ENCODE measurements at places on chromosomes 3 and 15.

GRCh38 chr15:69402816-69403215, 11.3 kb upstream of the KIF23 start:
- no peak for DNase-seq

DNA sequence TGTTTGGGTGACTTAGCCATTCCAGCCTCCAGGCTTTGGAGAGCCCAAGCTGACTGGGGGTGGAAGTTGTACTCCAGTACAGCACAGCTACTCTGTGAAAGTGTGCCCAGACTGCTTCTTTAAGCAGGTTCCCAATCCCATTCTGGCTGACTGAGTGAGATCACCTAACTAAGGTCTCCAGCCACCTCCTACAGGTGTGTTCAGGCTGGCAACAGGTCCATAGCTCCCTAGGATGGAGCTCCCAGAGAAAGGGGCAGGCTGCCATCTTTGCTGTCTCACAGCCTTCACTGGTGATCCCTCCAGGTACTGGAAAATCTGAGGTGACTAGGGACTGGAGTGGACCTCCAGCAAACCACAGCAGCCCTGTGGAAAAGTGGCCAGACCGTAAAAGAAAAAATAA, 445.3 kb upstream of the KCNMB2 start:
- no peak for DNase-seq

GRCh38 chr15:89654847-89655805, at the start of gene KIF7:
KIF7 (minus strand) TSS chr15:89655467; CDS start chr15:89652930, 2,537 bp downstream.
- no peak for DNase-seq

DNA sequence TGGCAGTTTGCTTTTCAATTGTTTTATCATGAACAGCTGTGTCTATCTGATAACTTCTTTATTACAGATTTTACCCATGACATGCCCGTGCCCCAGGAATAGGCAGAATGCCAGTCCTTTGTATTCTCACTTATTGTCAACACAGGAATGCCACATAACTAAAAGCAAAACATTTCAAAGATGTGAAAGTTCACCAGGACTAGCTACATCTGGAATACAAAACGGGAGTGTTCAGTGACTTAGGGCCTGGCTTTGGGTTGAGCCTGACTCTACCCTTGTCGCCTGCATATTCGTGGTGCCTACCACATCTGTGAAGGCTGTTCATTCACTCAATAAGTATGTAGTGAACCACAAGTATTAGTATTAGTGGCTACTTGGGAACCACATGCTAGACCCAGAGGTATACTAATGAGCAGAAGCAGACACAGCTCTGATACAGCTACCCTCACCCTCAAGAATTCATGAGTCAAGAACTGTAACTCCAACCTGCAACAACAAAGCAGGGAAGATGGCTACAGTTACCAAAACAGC, 2.9 kb downstream of the TNFSF10 start:
- DNase-seq, result peak; percentile 39

DNA sequence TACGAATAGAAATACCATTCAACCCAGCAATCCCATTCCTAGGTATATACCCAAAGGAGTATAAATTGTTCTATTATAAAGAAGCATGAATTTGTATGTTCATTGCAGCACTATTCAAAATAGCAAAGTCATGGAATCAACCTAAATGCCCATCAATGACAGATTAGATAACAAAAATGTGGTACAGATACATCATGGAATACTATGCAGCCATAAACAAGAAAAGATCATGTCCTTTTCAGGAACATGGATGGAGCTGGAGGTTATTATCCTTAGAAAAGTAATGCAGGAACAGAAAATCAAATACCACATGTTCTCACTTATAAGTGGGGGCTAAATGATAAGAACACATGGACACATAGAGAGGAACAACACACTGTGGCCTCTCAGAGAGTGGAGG, 571.9 kb downstream of the RBMS3 start:
- no peak for DNase-seq

DNA sequence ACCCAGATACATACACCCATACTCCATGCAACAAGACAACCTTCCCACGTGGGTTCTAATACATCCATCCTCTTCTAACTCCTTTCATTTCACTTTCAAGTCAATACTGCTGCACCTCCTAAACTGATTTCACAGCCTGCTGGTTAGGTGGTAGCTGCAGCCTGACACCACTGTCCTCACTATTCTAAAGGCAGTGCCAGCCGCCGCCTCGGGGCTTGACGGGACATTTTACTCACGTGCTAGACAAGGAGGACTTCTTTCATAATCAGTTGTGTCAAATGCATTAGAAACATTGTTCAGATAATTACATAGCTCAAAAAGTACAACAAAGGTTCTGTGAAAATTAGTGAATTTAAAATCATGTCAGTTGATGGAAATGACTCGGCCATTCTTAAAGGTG, 6.3 kb downstream of the UROC1 start:
- DNase-seq, result no peak

DNA sequence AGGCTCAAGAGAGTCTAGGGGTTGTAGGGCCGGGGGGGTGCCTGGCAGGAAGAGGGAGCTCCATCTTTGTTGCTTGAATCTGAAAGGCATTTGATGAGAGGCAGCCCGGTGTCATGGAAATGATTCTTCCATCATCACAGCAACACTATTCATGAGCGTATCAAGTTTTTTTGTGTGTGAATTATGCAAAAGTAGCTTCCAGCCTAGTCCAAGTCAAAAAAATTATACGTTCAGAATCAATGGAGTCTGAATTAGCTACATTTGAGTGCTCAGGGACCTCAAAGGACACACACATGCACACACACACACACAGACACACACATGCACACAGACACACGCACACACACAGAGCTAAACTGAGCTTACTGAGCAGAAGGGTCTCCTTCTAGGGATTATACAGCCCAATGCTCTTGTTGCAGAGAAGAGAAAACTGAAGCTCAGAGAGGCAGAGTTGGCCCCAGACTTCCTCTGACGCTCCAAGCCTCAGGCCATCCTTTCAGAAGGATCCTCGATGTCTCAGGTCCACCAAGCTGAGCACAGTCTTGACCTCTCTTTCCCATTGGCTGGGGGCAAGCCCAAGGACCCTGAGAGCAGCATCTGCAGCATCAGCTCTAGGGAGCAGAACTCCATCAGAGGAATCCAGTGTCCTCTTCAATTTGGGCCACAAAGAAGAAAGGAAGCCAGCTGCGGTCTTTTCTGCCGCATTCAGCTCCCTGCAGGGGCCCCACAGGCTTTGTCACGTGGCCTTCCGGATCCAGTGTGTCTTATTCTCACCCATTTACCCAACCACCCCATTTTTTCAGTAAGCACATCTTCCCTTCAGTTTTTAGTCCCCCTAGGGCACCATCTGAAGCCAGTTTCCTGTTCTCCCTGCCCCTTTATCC, 228.0 kb downstream of the UACA start:
- DNase-seq, result no peak

- no peak for DNase-seq
Measured at GRCh38 chr15:65558336-65558735, 28.1 kb downstream of the HACD3 start.

DNA sequence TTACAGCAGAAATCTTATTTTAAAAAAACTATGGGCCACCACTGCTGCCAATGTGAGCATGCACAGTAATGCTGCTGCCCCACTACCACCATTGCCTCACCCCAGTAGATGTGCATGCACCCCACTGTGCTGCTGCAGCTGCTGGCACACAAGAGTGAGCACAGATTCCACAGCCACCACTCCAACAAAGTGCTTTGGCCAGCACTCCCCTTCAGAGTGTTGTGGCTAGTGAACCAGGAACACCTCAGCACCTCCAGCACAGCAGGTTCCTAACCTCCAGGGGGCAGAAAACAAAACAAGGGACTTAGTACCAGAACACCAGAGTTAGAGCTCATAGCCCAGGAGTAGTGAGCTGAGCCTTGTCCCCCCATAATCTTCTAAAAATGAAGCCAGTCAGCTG, 629.6 kb downstream of the PYDC2 start:
- no peak for DNase-seq

GRCh38 chr15:60994963-60995475, 234.1 kb downstream of the RORA start:
- DNase-seq, result no peak

GRCh38 chr15:98881526-98882520, 125.8 kb downstream of the PGPEP1L start:
- DNase-seq, result no peak

- DNase-seq, result peak; percentile 71
Measured at GRCh38 chr15:81160312-81161159, 26.5 kb downstream of the CFAP161 start.

DNA sequence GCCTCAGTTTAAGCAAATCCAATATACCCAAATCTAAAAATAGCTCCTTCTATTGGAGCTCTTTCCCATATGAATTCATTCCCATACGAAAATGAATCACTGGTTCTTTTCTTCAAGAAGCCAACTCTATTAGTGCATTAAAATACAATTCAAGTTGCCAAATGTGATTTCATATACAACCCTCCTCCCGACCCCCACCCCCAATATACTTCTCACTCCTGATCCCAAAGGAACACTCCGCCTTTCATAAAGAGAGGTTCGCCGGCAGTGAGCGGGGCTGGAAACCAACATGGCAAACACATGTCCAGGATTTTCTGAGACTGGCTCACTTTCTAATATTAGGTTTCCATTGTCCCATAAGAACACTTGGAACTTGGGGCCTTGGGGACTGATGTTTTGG, 48.5 kb downstream of the MAGEF1 start:
- DNase-seq, result no peak

GRCh38 chr3:76410762-76411281, 625.5 kb upstream of the ZNF717 start:
- no peak for DNase-seq

DNA sequence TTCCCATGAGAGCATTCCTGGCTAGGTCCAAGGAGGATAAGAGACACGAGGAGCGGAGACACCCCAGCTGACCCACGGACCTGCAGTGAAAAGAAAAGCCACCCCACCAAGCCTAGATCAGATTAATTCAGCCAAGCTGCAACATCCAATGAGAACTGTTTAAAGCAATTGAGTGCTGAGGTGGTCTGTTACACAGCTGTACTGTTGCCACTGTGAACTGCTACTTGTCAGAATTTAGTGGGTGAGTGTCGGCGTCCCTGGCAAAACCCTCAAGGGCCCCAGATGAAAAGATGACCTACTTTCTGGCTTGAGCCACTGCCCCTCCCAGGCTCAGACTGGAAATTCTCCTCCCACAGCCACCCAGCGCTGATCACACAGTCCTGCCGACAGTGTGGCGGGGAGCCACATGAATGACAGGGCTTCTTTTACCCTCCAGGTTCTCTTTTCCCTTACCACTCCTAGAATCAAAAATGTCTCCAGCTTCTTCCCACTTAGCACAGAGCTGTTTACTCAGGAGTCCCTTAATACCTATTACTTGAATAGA, 26.4 kb upstream of the KBTBD12 start:
- DNase-seq, result no peak

GRCh38 chr3:115208066-115208750, 61.1 kb upstream of the ZBTB20 start:
- DNase-seq, result no peak

DNA sequence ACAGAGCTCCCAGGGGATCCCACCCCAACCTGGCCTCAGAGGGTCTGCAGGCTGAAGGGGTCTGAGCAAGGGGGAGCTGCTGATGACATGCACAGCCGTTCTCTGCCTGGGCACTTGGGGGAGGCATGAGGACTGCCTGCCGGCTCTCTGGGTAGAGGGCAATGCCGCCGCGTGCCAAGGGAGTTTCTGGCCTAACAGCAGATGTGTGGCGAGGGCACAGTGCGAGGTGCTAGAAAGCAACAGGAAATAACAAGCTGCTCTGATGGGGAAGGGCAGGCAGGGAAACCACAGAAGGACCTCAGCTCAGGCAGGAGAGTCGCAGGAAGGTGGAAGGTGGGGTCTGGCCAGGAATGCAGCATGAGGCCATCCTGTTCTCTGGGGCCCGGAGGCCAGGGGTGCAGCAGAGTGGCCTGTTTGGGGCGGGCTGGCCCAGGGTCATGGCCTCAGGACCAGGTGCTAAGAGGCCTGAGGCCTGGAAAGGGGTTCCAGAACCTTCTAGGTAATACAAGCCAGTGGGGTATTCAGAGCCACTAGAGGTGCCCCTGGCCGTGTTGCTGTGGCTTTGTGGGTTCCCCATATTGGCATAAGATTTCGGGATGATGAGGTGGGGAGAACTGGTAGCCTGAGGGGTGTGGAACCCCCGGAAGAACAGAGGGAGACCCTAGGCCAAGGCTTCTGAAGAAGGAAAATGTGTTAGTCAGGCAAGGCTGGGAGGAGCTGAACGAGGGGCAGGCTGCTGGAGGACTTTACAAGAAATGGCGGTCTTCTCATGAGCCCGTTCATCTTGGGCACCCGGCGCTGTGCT, 41.2 kb downstream of the RGMA start:
- DNase-seq, result no peak

GRCh38 chr3:111831840-111832239, 27.2 kb upstream of the PHLDB2 start:
- no peak for DNase-seq

DNA sequence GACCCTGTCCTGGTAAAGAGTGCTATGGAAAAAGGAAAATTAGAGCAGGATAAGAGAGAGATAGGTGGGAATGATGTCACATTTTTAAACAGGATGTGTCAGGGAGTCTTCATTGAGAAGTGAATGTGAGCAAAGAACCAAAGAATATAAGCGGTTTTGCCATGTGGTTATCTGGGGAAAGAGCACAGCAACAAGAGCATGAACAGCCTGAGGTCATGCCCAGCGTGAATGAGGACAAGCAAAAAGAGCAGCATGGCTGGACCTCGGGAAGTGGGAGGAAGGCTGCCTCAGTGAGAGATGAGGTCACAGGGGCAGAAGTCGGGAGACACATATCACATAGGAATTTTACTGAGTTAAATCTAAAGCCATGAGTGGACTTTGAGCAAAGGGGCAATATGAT, 82.8 kb upstream of the HES1 start:
- no peak for DNase-seq

- no peak for DNase-seq
Measured at GRCh38 chr15:60324706-60325438, 72.9 kb downstream of the ANXA2 start.

- DNase-seq, result no peak
Measured at GRCh38 chr15:90871139-90871715, 2.8 kb downstream of the FURIN start.

GRCh38 chr15:90829942-90830440, 38.4 kb upstream of the FURIN start:
- no peak for DNase-seq

DNA sequence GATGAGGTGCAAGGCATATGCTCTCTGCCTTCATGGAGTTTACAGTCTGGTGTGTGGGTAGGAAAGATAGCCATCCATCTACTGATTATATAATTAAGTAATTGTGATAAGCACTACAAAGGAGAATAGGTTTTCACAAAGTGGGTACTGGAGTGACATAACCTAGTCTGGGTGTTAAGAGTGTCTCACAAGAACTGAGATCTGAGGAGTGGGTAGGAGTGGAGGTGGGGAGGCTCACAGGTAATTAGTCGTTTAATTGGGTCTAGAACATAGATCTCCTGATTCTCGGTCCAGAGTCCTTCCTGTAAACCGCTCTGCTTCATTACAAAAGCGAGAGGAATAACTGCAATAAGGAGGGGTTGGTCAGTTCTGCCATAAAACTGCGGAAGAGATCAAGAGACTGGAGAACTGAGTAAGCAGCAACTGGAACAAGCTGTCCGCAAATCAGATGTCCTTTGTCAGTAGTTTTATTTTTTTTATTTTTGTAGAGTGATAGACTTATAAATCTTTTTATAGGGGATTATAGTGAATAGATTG, 2.2 kb downstream of the NEO1 start:
- DNase-seq, result no peak

- DNase-seq, result no peak
Measured at GRCh38 chr15:62901909-62902546, 140.5 kb upstream of the TPM1 start.

GRCh38 chr15:92903631-92903965, 3.5 kb downstream of the CHD2 start:
- no peak for DNase-seq
